ENCODE measurements at places on chromosomes 12 and 14. TPM values are rescaled to one million over a fixed set of nuclear protein-coding genes. Genes with fewer than 3 reads are reported as not detected.

Gene LMNTD1
- total RNA-seq = not detected

DNA sequence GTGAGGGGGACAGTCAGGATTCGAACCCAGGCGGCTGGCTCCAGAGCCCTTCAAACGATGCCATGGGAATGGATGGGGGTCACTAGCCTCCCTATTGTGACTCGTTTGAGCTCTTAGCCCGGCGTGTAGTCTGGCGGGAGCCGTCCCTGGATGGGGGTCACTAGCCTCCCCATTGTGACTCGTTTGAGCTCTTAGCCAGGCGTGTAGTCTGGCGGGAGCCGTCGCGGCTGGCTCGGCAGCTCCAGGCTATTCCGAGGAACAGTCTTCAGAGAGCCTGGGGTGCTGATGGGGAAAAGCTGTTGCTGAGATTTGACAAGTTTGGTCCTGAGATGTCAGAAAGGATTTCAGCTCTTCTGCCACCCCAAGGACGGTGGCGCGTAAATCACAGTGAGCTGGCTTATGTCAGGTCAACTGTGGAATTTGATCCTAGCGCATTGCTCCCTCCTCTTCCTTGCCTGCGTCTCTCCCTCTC, 58.3 kb downstream of the CALM1 start:
- no peak for DNase-seq

Gene HCAR2
- total RNA-seq = not detected

DNA sequence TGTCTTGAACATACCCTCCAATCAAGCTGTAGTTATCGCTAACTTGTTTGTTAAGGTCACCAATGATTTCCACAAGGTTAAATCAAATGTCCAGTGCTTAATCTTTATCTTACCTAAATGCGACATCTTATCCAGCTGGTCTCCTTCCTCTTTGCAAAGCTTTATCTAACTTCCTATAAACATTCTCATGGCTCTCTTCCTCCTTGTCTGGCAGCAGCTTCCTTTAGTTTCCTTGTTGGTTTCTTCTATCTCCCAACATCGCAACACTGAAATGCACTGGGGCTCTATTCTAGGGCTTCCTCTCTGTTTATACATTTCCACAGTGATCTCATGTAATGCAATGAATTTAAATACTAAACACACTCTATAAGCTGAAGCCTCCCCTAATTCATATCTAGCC, 28.7 kb downstream of the UBE2N start:
- DNase-seq = no peak

GRCh38 chr12:93954166-93955112, 193.9 kb upstream of the PLXNC1 start:
- peak; percentile 47 for DNase-seq

Gene PTPRR
- not detected for total RNA-seq

Gene FLVCR2
- total RNA-seq = 1.5 TPM

GRCh38 chr12:30440826-30441602, 254.7 kb downstream of the IPO8 start:
- no peak for DNase-seq

Gene MMP17
- total RNA-seq = 11.2 TPM

DNA sequence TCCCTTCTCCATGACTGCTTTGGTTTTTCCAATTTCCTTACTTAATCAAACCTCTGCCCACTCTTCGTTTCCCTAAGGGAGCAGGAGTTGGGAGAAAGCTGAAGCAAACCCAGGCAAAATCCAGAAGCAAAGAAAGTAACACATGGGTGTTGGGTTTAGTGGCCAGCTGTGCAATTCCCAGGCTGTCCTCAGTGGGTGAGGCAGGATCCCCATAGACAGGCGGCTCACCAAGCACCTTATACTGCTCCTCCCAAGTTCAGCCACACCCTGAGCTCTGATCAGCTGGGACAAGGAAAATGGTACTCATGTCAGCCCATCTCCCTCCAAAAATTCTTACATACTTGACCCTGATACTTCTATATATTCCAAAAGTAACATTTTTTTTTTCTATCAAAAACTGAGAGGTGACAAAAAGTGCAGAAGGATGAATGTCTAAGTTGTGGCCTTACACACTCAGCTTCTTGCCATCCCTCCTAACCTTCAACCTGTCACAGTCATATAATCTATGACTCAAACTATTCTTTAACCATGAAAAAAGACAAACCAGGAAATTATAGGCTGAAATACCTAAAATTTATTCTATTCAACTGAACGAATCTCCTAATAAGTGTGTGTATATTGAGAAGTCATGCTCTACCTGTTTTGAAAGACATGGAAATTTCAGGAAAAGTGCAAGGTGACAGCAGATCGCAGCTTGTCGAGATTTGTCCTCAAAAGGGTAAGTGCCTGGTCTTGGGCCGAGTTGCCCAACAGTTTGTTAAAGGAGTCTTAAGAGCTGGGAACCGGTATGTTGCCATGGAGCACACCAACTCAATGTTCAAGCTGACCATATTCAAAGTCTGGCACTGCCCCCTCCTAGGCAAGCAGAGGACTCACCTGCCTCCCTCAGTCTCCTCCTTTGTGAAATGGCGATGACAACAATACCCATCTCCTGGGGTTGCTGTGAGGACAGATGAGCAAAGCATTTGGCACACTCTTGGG, 17.6 kb upstream of the ZFP36L1 start:
- no peak for DNase-seq

Gene ST8SIA1
- total RNA-seq = 6.2 TPM

DNA sequence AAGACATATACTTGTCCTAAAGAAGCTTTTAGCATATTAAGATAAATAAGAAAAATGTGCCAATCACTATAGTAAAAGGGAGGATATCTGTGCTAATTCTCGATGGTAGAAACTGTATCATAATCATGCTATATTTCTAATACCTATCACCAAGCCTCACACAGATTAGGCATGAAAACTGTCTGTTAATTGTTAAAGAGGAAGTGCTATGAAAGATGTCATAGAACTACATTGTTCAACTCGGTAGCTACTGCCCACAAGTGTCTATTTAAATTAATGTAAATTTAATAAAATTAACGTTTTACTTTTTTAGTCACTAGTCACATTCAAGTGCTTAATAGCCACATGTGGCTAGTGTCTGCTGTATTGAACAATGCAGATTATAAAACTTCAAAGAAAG, 77.5 kb upstream of the KICS2 start:
- DNase-seq = no peak

DNA sequence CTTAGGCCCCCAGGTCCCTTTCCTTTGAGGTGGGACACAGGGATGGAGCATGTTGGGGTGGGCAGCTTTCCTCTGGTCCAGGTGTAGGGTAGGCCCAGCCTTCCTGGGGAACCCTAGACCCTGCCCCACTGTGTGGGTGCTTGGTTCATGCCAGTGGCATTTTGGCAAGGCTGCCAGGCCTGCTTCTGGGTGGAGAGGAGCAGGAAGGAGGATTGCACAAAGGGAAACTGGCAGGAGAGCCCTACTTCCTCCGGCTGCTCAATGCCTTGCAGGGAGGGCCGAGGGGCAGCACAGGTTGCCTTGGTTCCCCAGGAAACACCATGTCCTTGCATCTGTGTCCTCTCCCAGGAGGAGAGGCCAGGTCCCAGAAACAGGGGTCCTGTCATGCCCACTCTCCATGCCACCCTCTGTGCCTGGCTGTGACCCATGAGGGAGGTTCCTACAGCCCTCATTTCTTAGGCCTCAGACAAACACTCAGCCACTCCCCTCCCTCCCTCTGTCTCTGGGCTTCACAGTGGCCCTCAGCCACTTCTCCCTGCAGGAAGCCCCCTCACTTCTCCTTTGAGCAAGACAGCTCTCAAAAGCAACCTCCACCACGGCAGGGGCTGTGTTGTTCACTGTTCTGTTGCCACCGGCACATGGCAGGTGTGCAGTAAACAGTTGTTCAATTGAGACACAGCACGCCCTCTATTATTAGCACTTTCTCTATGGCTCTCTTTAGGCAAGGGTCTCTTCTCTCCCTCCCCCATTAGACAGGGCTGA, 6.8 kb upstream of the KRT80 start:
- DNase-seq = peak; percentile 78

Gene RD3L
- not detected for total RNA-seq

- no peak for DNase-seq
These were observed 170.3 kb upstream of the ATP2B1 start for GRCh38 chr12:89878950-89879349.

GRCh38 chr12:104562763-104563162, 106.0 kb downstream of the CHST11 start:
- no peak for DNase-seq

Gene ACSS3
- total RNA-seq = 22.4 TPM

GRCh38 chr14:72057701-72058285, 125.6 kb downstream of the RGS6 start:
- no peak for DNase-seq

DNA sequence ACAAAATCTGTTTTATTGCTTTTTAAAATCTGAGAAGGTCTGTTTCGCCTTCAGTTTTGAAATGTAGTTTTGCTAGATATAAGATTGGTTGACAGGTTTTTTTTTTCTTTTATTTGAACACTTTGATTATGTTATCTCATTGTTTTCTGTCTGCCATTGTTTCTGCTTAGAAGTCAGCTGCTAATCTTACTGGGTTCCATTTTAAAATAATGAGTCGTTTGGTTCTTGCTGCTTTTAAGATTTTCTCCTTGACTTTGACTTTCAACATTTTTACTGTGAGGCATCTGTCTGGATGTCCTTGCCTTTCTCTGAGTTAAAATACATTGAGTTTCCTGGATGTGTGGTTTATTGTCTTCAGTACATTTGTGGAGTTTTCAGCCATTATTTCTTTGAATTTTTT, 56.7 kb downstream of the ADIPOR2 start:
- no peak for DNase-seq

- no peak for DNase-seq
These were observed 64.4 kb upstream of the RTL1 start for GRCh38 chr14:100967930-100968329.

DNA sequence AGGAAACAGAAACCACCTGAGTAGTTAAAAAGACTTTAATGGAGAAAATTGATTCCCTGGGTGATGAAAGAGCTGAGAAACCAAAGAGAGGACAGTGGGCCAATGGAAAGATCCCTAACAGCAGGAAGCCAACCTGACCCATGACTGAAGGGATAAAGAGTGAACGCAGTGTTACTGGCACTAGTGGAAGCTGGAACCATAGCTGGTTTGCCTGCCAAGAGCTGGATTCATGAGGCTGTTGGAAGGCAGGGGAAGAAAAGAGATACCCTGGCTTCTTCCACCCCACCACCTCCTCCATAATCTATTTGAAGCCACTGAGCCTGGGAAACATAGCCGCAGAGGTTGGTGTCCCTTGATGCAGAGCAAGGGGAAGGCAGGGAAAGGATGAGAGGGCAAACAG, 125.5 kb upstream of the PRKD1 start:
- no peak for DNase-seq

DNA sequence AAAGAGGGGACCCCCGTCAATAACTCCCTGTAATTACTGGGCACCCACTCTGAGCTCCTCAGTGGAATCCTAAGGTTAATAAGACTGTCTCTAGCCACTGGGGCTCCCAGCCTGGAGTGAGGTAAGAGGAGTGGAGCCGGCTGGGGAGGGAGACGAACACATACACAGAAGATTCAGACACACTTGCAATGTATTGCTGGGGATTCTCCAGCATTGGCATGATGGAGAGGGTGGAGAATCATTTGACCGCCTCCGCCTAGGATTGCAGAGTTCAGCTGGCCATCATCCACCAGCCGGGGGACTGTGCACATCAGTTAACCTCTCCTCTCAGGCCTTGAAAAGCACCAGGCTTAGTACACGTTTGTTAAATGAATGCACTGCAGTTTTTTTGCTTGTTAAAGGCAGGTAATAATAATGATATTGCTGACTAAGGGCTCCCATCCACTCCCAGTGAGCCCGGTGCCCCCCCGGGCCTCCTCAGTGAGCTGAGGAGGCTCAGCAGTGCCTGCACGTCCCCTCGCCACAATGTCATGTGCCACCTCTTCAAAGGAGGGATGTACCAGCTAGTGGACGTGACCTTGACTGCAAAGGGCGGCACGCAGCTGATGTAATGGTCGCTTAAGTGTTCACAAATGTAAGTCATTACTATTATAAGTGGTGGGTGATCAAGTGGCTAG, 20.3 kb upstream of the FAIM2 start:
- DNase-seq = no peak

- no peak for DNase-seq
These were observed 1464.1 kb upstream of the FLRT2 start for GRCh38 chr14:84065811-84066210.

DNA sequence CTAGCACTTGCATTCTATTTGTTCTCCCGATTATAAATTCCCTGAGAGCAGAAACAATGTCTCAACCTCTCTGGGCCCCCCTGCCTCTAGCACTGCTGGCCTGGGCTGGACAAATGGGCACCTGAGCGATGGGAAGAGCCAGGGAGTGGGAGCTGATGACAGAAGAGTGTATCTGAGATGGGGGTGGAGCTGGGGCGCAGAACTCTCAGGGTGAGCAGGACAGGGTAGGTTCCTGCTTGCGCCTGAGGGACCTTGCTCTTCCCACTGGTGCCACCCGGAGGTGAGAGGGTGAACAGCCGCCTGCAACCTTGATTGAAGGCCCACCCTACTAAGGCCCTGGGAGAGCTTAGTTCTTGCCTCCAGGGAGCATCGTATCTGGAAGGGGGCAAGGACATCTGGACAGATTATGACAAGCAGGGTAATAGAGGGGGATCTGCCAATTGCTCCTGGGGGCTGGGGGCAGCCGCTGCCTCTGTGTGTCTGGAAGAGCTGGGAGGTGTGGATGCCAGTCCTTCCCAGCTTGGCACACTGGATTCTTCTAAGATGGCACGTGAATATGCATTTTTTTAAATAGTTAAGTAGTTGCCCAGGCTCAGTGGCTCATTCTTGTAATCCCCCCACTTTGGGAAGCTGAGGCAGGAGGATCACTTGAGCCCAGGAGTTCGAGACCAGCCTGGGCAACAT, 43.0 kb upstream of the TSPAN9 start:
- peak; percentile 97 for DNase-seq

- DNase-seq = no peak
These were observed 166.2 kb downstream of the PTPRO start for GRCh38 chr12:15488481-15488880.

- DNase-seq = no peak
These were observed 63.3 kb downstream of the EP400 start for GRCh38 chr12:132012919-132013568.

Gene ZDHHC22
- total RNA-seq = not detected

DNA sequence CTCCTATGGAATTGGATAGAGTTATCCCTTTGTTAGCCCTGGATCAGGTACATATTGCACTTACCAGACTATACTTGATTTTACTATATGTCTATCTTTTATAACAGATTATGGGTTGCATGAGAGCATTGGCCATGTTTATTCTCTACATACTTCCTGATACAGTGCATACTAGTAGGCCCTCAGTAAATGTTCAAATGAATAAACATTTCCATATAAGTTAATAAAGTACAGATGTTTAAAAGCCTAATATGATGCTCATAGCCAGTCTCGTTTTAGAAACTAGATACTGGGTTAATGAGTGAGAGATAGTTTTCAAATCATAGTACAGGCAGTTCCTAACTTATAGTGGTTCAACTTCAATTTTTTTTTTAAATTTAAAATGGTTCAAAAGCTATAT, 39.5 kb upstream of the TOMM20L start:
- DNase-seq = no peak

Gene OR4K1
- not detected for total RNA-seq

DNA sequence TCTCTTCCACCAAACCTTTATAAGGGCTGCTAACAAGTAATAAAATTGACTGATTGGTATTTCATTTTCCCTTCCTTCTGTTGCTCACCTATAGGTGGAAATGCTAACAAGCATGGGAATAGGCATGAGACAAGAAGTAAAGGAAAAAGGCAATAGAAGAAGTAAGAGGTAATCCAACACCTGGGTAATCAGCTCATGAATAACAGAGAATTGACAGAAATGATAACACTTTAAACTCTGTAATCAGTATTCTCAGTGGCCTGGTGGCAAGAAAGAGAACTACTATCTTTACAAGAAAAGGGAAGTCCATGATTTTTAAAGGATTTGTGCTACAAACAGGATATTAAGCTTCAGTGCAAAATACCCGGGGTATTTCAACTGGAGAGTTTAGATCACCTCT, 737.8 kb downstream of the RERGL start:
- DNase-seq = no peak

All from osteoblast (primary cell).